Right renal cortex interstitium (tissue), 3 donors: ENCODE measurements at places on chromosomes 7 and 10.

DNA sequence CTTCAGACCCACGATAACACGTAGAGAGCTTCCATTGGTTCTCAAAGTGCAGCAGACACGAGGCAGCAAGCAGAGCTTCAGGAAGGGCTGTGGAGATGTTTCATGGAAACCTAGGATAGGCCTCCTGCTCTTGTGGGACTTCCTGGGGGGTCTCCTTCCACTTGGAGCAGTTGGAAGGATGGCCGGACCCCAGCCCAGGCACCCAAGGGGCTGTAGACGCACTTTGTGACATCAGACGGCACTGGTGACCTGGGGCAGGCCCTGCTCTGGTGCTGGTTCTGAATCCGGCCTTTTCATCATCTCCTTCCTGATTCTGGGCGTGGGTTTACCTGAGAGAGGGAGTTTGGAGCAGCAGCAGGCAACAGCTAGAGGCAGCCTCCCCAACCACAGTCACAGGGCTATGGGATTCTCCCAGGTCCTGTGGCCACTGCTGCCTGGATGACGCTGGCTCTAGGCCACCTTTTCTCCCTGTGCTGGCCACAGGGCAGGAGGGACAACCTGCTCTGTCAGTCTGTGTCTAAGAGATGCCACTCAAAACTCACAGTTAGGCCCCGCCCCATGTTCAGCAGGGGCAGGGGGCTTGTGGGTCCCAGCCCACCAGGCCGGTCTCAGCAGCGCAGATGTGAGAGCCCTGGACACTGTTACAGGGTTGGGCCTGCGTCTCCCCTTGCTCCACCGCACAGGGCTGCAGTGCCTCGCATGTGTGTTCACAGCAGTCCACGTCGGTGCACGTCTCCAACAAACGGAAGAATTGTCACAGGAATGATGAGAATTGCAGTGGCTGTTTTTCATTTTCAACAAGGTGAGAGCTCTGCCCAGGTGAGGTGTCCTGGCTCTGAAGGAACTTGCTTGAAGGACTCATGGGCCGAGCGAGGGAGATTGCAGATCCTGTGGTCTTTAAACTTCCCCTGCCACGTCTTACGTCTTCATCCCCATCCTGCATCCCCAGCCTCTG lies 569.3 kb downstream of the TCERG1L start:
- no peak for DNase-seq

GRCh38 chr7:45643630-45644029 lies 69.5 kb downstream of the ADCY1 start:
- DNase-seq = no peak

GRCh38 chr10:27714349-27714748 lies 31.3 kb downstream of the MKX start:
- no peak for DNase-seq

GRCh38 chr10:70528741-70529362 lies 50.3 kb downstream of the PALD1 start:
- no peak for DNase-seq

DNA sequence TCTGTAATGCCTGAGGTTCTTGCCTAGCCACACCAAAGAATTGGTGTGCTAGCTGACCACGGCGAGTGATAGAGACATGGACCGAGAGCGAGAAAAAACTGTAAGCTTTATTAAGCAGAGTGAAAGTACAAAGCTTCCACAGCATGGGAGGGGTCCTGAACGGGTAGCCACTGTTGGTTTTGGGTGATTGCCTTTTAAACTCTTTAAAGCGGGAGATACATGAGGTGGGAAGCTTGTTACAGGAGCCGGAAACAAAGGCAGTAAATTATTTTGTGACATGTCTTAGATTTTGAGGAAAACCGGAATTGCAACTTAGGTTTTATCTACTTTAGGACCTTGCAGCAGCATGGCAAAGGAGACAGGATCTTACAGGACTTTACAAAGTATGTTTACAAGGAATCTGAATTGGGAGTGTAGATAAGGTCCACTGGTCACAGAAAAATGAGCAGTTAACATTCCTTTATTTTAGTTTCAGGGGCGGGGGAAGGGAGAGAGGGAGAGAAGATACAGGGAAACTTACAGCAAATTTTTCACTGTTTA lies 252.7 kb upstream of the MBL2 start:
- DNase-seq = peak; percentile 73

DNA sequence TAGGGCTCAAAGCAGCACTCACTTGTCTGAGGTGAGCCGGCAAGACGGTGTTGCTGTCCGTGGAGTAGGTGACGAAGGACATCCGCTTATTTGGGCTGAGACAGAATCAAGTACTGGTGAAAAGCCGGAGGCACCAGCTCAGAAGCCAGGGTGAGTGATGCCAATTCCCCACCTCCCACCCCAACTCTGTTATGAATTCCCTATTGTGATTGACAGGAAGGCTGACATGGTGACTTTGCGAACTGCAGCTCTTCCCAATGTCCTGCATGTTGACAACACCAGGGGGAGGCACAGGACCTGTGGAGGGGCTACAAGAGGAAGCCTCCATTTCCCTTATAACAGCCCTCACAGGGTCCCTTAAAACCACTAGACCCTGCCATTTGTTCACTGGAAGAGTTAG lies 52.3 kb upstream of the MSMB start:
- DNase-seq = no peak

DNA sequence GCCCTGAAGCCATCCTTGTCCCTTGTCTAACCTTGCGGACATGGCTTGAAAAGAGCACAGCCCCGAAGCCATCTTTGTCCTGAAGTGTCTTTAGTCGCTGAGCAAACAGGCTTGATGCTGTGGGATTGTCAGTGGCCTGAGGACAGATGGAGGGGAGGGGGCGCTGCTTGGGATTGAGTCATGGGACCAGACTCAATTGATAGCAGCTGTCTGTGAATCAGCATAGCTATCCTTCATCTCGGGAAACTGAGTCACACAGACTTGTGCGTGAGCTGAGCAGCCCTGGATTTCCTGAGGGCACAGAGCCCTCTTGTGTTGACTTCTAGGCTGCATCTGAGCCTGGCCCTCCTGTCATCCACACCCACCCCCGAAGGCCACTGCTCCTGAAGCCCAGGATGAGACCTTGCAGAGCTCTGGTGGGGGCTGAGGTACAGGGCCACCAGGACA lies 14.4 kb downstream of the MYO1G start:
- DNase-seq = no peak

DNA sequence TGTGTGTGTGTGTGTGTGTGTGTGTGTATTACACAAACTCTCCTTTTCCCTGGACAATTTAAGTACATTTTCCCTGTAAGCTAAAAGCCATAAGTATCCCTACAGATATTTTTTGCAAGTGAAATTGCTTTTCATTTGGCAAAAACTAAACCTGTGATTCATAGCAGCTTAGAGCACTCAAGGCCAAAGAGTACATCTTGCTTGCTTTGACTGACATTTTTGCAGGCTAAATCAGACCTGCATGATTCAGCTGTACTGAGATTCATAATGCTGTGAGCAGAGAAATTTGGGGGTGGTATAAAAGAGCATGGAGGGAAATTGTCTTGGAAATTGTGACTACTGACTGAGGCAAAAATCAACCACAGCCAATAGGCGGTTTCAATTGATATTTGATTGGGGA lies 500.4 kb downstream of the GFRA1 start:
- no peak for DNase-seq

GRCh38 chr7:112381311-112382091 lies 68.8 kb upstream of the IFRD1 start:
- no peak for DNase-seq

GRCh38 chr7:23712368-23713284 lies 2.6 kb downstream of the STK31 start:
- DNase-seq = peak; percentile 51

GRCh38 chr10:110636932-110637557 lies 7.1 kb upstream of the RBM20 start:
- DNase-seq = no peak

- DNase-seq = no peak
Measured at GRCh38 chr10:28151636-28152035, 151.2 kb downstream of the MPP7 start.

GRCh38 chr10:129459762-129460539 lies 7.1 kb upstream of the MGMT start:
- no peak for DNase-seq

- DNase-seq = no peak
Measured at GRCh38 chr10:91194497-91195179, 25.8 kb upstream of the PCGF5 start.

GRCh38 chr7:152076324-152076821 lies 50.9 kb downstream of the GALNT11 start:
- no peak for DNase-seq

DNA sequence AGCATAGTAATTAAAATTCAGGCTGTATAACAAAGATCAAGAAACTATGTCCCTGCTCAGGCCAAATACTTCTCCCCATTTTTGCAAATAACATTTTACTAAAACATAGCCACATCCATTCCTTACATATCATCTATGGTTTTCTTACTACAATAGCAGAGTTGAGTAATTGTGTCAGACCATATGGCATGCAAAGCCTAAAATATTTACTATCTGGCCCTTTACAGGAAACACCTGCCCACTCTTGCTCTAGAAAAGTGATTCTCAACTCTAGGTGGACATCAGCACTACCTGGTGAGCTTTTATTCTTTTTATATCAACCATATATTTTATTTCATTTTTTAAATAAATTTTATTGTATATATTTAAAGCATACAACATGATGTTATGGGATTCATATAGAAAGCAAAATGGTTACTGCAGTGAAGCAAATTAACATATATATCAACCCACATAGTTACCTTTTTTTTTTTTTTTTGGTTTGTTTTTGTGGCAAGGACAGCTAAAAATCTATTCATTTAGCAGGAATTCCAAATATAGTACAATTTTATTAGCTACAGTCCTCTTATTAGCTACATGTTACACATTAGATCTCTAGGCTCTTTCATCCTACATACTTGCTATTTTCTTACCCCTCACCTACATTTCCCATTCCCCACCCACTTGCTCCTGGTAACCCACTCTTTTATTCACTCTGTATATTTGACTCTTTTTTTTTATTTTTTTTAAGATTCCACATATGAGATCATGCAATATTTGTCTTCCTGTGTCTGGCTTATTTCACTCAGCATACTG lies 19.6 kb downstream of the ABI1 start:
- no peak for DNase-seq

- DNase-seq = no peak
Measured at GRCh38 chr7:47186316-47186715, 395.6 kb downstream of the TNS3 start.

GRCh38 chr10:108598831-108599230 lies 1324.5 kb downstream of the XPNPEP1 start:
- DNase-seq = no peak

DNA sequence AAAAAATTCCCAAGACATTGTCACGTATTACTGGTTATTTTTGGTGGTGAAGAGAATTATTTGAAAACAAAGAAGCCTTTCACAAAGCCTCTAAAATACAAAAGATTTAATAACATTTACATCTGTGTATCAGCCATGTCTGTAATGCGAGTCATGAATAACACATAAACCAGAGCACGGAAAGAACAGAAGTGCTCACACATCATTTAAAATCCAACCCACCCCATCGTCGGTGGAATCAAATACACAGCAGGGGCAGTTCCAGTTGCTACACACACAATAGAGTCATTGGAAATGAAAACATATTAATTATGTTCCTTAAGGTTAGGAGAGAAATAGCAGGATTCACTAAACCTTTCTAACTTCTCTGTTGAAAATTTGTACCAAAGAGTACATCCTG lies 1097.3 kb downstream of the KCNMA1 start:
- DNase-seq = no peak

GRCh38 chr7:23121165-23121564 lies 15.6 kb downstream of the KLHL7 start:
- no peak for DNase-seq

DNA sequence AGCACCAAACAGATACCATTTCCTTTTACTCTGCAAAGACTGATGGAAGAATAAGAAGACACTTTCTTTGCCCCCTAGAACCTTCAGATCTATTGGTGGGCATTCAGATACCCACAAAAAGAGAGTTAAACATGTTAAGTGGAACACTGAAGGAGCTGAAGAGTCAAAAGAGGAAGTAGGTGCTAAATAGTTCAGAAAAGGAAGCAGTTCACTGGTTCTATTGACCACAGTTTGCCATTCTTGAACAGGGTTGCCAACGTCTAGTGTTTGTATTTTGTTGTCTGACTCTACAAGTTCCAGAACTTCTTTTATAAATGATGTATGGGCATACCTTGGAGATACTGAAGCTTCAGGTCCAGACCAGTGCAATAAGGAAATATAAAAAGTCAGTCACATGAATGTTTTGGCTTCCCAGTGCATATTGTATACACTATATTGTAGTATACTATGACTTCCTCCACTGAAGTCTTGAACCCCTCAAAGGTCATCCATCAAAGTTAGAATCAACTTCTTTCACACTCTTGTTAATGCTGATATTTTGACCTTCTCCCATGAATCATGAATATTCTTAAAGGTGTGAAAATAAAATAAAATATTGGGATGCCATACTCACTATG lies 47.5 kb upstream of the AGR3 start:
- no peak for DNase-seq

DNA sequence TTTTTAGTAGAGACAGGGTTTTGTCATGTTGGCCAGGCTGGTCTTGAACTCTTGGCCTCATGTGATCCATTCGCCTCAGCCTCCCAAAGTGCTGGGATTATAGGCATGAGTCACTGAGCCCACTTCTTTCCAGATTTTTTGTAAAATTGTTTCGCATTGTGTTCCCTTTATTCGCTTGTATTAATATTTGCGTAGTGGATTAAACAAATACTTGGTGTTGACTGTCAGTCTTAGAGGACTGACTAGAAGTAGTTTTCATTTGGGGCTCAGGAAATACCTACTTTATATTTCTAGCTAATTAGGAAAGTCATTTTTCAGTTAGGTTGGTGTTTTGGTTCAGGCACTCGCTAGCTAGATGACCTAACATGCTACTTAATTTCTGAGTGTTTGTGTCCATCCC lies 11.1 kb downstream of the WAC start:
- no peak for DNase-seq

DNA sequence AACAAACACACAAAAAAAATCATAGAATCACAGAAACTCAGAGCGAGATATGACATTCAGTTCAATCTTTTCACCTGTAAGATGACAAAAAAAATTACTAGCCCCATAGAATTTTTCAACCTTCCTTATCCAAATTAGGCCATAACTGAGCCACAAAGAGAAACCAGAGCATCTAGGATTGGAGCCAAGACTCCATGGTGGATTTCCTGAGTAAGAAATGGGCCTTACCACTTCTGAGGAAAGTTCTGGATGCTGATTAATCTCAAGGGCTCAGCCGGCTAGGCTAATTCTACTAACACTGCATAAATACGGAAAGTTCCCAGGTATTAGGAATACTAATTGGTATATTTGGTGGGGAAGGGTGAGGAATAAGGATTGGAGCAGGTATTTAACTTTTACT lies 16.8 kb downstream of the LIPM start:
- DNase-seq = no peak
